ENCODE measurements at places on chromosomes 6 and 20.
A peak's percentile ranks its signal among the peaks of the same experiment; 100 is the strongest.

GRCh38 chr20:39298571-39299506, 336.7 kb downstream of the DHX35 start:
- peak; percentile 56 for DNase-seq

- DNase-seq: no peak
These were observed 8.7 kb downstream of the ZNF335 start for GRCh38 chr20:45963059-45964005.

- DNase-seq: no peak
These were observed 3.9 kb downstream of the DOK5 start for GRCh38 chr20:54479138-54479906.

- no peak for DNase-seq
These were observed 1.2 kb upstream of the RIPOR3 start for GRCh38 chr20:50692552-50692933.

DNA sequence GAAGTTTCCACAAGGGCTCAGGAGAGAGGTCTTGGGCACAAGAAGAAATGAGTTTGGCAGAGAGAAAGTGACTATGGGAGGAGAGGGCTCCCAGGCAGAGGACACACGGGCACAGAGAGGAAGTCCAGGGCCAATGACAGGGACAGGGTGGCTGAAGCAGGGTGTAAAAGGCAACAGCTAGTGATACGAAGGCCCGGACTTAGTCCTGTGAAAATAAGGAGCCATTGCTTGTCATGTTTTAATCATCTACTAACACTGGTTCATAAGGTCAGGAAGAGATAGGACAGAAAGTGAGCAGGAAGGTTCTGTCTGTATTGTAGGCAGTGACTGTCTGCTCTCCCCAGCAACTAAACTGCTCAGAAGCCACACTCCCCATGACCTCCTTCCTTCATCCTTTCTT, 204.7 kb upstream of the SHLD1 start:
- no peak for DNase-seq

DNA sequence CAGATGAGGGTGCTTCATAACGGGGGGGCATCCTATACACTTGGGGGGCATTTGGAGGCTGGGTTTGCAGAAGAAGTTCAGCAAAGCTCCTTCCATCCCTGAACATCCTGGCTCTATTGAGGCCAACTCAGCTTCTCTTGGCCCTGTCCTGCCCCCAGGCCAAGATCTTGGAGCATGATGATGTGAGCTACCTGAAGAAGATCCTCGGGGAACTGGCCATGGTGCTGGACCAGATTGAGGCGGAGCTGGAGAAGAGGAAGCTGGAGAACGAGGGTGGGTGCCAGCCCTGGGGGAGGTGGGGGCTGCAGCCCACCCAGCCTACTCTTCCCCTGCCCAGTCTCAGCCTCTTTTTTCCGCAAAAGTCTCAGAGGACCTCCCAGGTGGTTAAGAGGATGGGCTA, 17.2 kb downstream of the GDAP1L1 start:
- no peak for DNase-seq

- no peak for DNase-seq
These were observed 67.8 kb downstream of the RNF182 start for GRCh38 chr6:13992417-13993055.

DNA sequence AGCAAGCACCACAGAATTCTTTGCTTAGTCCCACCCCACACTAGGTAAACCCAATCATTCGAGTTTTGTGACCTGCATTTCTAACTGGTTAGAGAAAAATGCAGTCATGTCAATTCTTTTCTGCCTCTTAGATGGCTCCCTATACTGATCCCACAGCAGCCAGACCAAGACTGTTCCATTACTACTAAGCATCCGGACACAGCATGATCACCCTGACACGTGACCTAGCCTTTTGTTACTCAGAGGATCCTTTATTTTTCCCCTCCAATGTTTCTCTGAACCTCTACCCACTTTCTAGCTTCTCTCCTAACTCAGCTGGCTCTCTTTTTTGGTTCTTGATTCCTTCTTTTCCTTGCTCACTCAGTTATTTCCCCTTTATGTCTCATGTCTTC, 87.9 kb downstream of the PDE10A start:
- no peak for DNase-seq

DNA sequence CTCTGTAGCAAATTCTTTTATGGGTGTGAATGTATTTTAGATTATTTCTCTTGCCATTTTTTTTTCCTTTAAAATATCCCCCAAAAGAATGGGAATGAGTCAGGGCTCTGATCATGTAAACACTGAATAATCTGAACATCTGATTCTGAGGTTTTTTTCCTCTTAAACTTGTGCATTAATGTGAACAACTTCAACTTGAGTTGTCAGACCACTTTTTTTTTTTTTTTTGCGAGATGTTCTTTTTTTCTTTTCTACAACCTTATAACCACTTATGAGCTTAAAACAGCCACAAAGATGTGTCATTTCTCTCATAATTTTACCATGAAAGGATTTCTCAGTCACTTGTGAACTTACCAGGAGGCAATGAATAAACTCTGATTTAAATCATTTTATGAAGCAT, 85.3 kb downstream of the TBC1D7 start:
- no peak for DNase-seq

- DNase-seq: no peak
These were observed 31.9 kb downstream of the NDUFAF5 start for GRCh38 chr20:13816757-13817156.

DNA sequence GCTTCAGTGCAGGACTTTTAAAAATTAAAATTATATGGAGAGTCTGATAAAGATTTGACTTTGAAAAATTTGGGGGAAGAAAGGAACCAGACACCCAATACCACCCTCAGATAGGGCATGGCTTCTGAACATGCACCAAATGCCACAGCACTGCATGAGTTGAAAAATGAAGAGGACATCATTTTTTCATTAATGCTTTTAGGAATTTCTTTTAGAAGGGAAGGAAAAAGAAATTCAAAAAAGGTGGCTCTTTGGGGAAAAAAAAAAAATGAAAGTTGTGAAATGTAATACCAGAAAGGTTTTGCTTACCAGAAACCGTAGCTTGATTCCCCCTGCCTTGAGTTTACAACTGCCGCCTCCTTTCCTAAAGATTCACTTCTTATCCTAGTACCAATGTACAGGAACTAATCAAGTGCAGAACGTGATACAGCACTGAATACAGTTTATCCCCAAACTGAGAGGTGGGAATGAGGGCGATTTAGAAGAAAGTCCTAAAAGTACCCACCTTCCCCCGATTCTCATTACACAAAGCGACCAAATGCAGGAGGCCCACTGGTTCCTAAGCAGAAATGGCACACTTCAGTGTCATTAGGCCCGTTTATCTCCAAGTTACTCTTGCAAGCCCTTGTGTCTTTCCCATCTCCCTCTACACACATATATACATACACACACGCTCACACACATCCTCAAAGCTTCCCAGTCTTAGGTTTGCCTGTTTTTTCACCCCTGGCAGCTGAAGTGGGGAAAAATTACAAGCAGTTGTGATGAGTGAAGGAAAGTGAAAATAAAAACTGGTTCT, 2.8 kb downstream of the PPP1R10 start:
- no peak for DNase-seq

DNA sequence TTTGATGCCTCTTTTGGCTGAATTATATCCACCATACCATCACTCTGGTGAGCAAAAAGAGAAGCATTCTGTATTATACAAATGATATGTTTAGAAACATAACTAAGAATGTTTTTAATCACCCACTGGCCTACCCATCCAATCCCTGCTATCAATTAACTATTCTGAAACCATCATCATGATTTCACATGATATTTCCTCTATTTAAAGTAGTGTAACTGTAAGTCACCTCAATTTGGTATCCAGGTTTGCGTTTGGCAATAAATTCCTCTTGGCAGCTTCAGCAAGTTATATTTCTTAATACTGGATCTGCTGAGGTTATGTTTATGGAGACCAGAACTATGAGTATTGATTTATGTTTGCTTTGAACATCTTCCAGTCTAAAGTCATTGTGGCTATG, 332.1 kb downstream of the UTRN start:
- DNase-seq: no peak

GRCh38 chr20:835608-836045, 2.1 kb downstream of the FAM110A start:
- DNase-seq: peak; percentile 80

GRCh38 chr6:101730954-101731353, 337.4 kb downstream of the GRIK2 start:
- no peak for DNase-seq

DNA sequence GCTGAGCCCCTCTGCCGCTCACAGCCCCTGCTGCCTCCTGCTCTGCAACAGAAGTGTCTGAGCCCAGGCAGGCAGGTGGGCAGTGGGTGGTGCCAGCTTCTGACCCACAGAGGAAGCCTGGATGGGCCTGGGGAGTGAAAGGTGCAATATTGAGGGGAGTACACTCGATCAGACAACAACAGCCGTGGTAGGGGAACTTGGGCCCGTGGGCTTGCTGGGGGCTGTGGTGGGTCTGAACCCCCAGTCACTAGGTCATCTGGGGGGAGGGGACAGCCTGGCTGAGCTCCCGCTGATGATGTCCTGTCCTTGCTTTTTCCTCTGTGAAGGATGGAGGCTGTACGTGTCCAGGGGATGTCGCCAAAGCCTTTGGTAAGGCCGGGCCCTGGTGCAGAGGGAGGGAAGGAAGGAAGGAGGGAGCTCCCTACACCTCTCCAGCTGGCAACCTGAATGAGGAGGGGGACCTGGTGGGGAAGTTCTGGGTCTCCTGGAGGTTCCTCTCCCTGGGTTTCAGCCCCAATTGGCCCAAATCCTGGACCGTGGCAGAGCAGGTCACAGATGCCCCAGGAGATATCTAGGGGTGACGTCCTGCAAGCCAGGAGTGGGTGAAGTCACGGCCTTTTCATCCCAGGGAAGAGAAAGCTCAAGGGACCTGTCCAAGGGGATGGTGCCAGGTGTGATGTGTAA, 47.2 kb downstream of the GMPR start:
- DNase-seq: no peak

DNA sequence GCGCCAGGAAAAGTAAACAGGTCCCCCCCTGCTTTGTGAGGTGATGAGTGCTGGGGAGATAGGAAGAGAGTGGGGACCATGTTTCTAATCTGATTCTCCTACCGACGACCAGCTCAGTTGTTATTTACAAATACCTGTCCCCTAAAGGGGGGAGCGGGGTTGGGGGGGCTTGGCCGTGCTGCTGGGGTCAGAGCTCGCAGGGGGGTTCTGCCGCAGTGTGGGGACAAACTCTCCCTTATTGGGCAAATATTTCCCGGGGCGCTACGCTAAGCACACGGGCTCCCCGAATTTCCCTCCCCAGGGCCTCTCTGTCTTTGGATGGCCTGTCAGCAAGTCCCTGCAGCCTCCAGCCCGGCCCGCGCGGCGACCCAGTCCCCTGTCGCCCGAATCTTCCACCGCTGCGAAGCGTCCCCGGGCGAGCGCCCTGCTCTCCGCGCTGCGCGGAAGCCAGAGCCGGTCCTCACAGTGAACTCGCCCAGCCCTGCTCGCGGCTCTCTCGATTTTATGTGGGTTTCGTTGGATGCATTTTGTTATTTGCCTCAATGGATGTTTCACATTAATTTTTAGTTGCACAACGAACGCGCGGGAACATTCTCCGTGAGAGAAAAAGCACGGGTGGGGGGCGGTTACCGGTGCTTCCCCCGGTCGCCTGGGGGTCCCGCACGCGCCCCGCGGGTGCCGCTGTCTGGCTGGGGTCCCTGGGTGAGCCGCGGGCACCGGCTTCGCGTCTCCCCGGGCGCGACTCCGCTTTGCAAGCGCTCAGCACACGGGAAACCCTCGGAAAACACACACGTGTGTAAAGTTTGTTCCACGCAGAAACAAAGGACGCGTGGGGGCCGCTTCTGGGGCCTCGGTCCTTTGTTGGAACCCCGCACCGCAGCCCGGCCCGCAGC, 1.5 kb upstream of the STX16 start:
- DNase-seq: peak; percentile 52
